ENCODE measurements at places on chromosomes 5 and 9. TPM values are rescaled to one million over a fixed set of nuclear protein-coding genes. Genes with fewer than 3 reads are reported as not detected.

The TAF1L gene
- polyA plus RNA-seq = 0.02 TPM

The ELL2 gene
- polyA plus RNA-seq = 27.4 TPM

The CCDC192 gene
- polyA plus RNA-seq = not detected

The SNCAIP gene
- polyA plus RNA-seq = 0.08 TPM

The DBH gene
- polyA plus RNA-seq = 1.2 TPM

The SARDH gene
- polyA plus RNA-seq = 5.9 TPM

DNA sequence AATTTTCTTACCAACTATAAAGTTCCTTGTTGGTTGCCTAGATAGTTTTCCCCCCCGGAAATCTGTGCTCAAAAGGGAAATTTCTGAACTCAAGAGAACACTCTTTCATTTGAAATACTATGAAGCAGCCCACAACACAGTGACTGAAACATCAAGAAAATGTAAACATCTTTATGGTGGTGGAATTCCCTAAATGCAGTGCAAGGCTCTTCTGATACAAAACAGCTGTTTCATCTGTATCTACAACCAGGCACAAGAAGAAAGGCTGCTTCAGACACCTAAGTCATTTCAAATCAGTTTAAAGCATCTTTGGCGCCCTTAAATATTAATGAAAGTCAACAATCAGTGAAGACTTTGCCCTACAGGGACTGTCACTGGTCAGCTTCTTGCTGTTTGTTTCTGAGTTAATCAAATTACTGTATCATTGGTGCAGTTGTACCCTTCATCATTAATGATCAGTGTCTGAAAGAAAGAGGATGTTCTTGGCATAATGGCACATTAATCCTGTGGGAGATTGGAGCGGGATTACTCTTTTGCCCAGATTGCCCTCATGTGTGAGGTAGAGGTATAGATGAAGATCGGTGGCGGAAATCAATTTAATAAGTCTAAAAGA lies 947.0 kb downstream of the NR2F1-AS1 start:
- no peaks in the 10 kb centered on the region for H3K36me3 ChIP-seq
- peak overlapping the region; percentile 5 for H3K27ac ChIP-seq
- H3K27me3 ChIP-seq = no peaks in the 10 kb centered on the region
- no peak for DNase-seq

- no peak overlapping the region for H3K4me3 ChIP-seq
- no peaks in the 10 kb centered on the region for H3K36me3 ChIP-seq
- no peaks in the 10 kb centered on the region for H3K27me3 ChIP-seq
- no peak for DNase-seq
These were observed 216.9 kb upstream of the ZNF608 start for GRCh38 chr5:124963236-124963919.

DNA sequence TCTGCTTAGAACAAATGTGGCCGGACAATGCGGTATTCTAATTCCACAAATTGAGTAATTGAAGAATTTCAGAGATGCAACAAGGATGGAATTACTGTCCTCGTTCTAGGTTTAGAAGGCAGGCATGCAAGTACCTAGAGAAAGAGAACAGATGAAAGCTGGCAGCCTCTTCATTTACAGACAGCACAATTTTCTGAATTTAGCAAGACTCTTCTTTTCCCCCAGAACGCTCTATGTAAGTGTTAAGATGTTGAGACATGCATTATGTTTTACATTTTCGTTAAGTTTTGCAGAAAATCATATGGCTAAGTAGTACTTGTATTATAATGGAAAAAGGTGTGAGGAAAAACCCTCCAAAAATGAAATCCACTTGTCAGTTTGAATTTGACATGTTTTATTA lies 259.5 kb upstream of the ARRDC3 start:
- H3K36me3 ChIP-seq = no peaks in the 10 kb centered on the region
- H3K4me3 ChIP-seq = no peak overlapping the region
- no peak for DNase-seq
